ENCODE measurements at places on chromosomes 5 and 9.

DNA sequence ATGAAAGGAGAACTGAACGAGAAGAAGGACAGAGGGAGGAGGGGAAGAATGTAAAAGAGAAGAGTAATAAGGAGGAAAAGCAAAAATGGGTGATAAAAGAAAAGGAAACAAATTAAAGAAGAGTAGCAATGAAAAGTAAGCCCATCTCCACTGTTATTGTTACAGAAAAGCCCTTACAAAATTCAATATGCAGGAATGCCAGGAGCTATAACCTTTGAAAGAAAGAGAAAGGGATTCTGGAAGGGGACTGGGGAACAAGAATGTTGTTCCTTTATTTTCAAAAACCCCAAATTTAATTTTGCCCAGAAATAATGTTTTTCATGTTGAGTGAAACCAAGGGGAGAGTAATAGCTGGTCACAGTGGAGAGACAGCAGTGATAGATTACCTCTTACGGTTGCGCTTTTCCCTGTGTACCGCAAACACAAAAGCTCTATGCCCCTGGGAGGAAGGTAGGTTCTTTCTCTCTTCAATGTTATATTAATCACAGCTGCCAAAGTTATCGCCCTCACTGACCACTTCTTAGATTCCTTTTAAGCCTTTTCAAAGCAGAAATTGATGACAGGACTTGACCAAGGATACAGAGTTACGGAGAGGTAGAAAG lies 86.7 kb downstream of the BRINP1 start:
- DNase-seq, result no peak

GRCh38 chr5:2886531-2886930 lies 135.1 kb upstream of the IRX2 start:
- no peak for DNase-seq

- DNase-seq, result no peak
Observed at GRCh38 chr5:66174338-66174737, 30.2 kb downstream of the SREK1 start.

DNA sequence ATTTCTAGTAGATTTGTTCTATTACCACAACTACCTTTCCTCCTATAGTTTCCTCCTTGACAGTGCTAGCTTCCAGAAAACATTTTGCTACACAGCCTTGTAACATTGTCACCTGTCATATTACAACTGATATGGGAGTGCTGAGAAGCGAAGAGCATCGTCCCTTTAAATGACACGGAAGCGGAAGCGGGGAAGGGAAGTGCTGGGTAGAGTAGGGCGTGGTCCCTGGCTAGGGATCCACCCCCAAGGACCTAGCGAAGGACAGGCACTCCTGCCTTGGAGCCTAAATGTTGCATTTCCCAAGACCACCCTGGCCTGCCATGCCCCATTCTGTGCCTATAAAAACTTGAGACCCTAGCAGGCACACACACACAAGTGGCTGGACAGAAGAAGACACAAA lies 57.4 kb upstream of the RANBP6 start:
- DNase-seq, result no peak

- no peak for DNase-seq
Observed at GRCh38 chr9:118366228-118366627, 662.0 kb downstream of the TLR4 start.

DNA sequence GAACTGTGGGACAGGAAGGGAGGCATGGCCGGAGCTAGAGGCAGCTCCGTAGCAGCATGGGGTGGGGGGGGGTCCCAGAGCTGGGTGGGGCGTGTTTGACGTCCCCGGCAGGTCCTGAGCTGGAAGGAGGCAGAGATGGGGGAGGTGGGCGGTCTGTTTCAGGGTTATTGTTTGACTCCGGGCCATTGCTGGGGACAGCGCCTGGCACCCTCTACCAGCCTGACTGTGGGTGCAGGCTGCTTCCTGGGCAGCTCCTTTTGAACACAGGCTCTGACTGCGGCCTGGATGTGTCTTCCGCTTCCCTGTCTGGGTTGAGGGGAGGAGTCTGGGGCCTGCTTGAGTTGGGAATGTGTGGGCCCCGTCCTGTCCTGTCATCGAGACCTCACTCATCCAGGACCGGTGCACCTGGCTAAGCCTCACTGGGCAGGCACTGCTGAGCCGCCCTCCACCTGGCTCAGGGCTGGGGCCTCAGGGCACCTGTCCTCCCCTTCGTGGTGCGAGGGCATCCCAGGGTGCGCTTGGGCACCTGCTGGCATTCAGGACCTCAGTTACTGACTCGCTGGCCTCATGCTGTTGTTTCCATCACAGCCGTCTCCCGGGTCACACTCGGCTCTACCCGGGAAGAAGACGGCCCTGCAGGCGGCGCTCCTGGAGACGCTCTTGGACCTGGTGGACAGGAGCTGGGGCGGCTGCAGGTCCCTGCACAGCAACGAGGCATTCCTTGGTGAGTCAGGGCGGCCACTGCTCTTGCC lies 26.5 kb downstream of the CEP72 start:
- DNase-seq, result no peak

GRCh38 chr9:124860582-124861341 lies 995 bp downstream of the RPL35 start:
- DNase-seq, result no peak

DNA sequence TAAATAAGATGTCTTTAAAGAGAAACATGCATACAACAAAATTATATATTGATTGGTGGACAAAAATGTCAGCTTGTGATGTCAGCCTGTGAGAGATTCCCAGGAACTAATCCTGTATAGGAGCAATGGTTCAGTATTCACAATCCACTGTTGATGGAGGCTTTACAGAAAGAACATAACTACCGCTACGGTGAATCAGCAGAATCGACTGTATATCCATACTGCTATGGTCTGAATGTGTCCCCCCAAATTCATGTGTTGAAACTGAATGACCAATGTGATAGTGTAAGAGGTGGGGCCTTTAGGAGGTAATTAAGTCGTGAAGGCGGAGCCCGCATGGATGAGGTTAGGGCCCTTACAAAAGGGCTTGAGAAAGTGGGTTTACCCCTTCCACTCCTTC lies 40.4 kb upstream of the TBC1D2 start:
- DNase-seq, result no peak

DNA sequence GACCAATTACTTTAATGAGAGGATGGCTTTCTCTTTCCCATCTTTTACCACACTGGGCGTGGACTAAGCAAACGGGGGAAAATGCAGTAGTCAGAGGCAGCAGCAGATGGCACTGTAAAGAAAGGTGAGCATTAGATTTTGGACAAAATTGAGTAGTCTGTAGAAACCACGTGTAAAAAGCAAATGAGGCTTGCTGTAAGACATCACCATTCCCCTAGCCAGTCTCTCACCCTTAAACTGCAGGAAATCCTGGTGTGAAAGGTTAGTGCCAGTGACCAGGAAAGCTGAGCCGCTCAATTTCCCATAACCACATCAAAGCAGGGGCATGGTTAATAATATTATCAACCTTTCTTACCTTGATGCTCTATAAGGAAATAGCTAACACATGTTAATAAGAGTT lies 31.8 kb downstream of the SPATA31C2 start:
- DNase-seq, result no peak

GRCh38 chr9:104808035-104808614 lies 44.2 kb downstream of the NIPSNAP3B start:
- DNase-seq, result no peak

GRCh38 chr5:102833146-102833545 lies 78.0 kb downstream of the PAM start:
- DNase-seq, result no peak

DNA sequence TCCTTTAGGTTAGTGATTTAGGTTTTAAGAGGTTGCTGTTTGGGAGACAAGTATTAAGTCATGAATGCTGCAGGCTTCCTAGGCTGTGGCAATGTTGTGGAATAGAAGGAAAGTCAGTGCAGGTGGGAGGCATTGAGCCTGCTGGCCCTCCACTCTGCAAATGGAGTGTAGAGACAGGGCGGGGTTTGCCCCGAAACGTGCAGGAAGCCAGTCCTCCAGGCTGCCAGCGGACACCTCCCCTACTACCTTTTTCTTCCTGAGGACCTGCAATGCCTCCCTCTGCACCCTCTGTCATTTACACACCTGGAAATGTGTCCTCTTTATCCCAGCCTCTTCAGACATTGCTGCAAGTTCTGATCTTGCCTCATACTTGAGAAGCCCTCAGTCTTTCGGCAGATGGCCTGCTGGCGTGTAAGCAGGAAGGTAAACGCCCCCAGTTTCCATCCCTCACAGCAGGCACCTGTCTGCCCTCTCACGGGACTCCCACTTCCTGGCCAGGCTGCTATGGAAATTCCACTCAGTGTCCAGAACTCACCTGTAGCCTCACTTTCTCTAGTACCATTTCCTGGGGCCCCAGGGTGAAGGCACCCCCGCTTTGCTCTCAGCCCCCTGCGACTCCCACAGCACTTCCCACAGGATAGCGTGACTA lies 81.6 kb upstream of the BOD1 start:
- DNase-seq, result peak; percentile 27

DNA sequence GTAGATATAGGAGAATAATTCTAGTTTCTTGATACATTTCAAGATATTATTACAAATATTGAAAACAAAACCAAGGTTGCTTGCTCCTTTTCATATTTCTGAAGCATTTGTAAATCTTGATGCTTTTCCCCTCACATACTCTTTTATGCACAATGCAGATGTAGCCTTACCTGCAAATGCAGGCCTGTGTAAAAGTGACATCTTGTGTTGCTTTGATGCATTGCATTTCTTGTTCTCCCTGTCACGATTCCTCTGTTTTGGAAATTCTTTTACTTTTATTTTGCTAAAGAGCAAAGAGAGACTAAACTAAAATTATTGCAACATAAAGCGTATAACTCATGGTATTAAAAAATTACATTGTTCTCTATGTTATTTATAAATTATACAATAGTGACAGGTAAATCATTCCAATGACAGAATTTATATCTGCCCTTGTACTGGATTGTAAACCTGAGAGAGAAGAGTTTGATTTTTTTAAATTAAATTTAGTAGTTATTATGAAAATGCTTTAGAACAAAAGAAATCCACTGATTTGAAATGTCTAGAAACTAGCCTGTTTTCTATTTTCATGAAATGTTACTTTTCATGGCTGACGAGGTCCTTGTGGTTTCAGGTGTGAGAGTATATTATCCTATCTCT lies 970.0 kb downstream of the MAT2B start:
- no peak for DNase-seq

- DNase-seq, result no peak
Observed at GRCh38 chr5:8538821-8539220, 669.9 kb downstream of the MTRR start.

GRCh38 chr5:171952021-171952420 lies 54.4 kb downstream of the FBXW11 start:
- no peak for DNase-seq

DNA sequence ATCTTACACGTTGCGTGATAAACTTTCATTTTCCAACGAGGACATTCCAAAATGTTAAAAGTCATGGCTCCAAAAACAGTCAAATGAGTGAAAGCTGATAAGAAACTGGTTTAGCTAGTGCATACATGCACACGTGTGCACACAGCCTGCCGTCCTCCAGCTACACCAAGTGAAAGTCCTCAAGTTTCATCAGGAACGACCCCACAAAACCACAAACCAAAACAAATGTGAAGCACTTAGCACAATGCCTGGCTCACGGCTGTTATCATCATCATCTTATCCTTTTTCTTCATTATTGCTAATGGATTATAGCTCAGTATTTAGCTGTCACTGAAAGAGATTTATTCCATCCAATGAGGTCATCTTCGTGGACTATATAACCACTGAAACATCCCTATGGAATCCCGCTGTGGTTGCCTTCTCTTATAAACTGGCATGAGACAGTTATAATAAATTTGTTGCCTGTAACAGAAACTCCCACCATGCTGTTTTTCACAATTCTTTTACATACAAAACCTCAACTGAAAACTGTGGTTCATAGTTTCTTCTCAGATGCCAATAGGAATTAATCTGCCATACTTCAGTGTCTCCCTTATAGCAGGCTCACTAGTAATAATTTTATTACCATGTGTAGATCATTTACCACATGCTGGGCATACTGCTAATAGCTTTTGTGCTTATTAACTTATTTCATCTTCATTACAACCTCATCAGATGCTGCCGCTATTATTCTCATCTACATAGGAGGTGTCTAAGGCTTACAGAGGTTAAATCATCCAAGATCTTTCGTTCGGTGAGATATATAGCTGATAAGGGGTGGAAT lies 56.1 kb downstream of the SAXO1 start:
- DNase-seq, result no peak

DNA sequence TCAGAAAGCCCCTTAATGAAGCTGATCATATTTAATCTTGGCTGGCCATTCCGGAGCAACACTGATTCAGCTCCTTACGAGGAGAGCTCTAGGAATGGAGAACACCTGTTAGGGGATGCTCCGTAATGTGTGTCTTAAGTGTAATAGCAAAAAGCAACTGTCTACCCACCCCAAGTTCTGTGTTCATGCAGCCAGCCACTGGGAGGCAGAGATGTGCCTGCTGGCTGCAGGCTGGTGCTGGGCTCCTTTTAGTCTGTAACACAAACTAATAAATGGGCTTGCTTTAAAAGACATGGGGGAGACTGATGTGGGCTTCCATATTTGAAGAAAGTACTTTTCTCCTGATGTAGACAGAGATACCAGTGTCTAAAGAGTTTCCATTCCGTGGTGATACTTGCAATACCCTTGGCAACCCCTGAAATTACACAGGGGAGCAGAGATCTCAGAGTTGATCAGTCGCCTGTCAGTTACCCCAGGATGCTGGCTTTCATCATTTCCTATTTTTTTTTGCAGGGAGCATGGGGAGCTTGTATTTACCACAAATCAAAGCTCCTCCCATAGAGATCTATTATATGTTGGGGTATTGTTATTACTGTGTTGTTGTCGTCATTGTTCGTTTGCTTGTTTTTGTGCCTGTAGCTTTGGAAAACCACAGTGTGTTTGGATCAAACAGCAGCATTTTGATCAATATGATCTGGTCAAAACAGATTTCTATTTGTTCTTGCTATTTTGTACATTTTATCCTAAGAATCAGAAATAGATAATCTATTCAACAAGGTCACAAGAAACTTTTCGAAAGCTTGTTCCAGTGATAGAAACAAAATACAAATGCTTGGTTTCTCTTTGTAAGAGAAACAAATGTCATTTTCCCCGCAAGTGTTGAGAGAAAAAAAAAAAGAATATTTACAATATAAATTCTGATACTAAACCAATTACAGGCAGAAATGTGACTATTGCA lies 65.8 kb downstream of the MTX3 start:
- DNase-seq, result peak; percentile 5

DNA sequence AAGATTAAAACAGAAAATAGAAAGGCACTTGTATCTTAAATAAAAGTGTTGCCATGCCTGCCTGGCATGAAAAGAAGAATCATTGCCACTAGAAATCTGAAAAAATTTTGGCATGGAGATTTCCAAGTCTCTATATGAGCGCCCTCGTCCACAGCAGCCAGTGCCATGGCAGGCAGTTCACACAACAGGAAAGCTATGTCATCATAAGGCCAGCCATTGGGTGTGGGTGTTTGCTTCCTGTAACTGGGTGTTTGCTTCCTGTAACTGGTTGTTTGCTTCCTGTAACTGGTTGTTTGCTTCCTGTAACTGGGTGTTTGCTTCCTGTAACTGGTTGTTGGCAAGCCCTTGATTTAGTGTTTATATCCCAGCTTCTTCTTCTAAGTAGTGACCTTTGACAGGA lies 446.7 kb downstream of the IRX1 start:
- DNase-seq, result no peak

Measured in germinal center (tissue), 1 donor.